ENCODE measurements at places on chromosomes 2 and 18.

- DNase-seq: no peak
These were observed 94.0 kb downstream of the PXDN start for GRCh38 chr2:1650085-1650872.

GRCh38 chr2:173511942-173512341, 157.3 kb downstream of the CDCA7 start:
- DNase-seq: no peak

DNA sequence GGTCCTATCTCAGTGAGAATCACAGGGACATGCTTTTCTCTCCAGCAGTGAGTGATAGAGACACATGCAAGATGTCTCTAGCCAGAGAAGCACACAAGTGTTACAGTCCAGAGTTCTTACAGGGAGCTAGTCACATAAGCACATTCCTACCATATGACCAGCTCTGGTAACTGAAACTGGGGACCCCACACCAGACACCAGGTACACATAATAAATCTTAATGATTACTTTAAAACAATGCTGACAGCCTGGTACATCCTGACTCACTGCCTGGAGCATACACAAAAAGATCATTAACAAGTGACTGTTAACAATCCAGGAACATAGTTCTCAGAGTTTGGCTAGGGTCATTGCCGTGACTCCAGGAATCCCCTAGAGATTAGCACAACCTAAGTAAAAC, 53.6 kb downstream of the GALNT1 start:
- DNase-seq: no peak

- no peak for DNase-seq
These were observed 163.6 kb upstream of the RBMS1 start for GRCh38 chr2:160657196-160657595.

DNA sequence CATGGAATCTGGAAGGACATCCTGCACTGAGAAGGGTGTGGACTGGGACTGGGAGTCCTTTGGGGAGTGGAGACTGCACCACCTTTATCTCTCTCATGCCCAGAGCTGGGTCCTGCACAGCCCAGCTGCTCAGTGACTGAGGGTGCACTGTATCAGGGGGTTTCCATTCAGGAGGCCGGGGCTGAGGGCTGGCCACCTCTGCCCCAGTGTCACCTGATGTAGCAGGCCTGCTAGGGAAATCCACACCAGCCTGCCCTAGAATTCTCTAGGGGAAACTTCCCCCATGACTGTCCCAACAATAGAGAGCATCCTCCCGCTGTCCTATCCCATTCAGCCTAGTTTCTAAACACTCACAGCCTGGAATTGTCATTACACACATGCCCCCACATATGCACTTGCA, 116.7 kb downstream of the CTIF start:
- no peak for DNase-seq

GRCh38 chr18:61199171-61199848, 133.9 kb upstream of the CDH20 start:
- DNase-seq: no peak

DNA sequence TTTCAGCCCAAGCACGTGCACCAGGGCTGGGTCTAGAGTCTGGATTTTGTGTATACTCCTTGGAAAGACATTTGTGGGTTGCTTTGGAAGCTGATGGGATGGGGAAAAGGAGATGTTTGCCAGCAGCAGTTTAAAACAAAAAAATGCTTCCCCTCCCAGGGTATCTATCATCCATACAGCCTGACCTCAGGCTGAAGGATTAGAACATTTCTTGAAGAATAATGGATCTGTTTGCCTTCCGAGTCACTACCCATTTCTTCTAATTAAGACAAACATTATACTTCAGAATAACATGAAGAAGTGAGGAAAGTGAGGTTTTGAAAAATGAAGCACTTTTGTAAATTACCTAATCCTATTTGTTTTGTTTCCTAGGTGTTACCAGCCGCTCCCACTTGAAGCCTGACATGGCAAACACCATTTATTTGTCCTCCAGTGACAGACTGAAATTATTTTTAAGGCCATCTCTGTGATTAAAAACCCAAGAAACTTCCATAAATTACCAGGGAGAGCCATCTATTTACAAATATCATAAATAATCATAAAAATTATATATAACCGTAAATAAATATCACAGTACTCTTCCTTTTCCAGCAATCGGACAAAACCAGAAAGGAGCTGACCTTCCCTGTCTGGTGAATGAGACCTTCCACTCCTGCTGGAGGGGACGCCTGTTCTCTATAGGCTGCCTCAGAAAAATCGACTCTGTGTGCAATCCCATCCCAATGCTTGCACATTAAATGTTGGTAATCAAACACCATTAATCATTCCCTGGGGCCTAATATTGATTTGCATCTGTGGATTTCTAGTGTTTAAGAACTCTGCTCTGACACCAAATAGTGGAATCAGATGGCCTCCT, 106.8 kb downstream of the C1D start:
- DNase-seq: no peak

GRCh38 chr18:9550429-9550828, 63.9 kb downstream of the PPP4R1 start:
- DNase-seq: no peak

DNA sequence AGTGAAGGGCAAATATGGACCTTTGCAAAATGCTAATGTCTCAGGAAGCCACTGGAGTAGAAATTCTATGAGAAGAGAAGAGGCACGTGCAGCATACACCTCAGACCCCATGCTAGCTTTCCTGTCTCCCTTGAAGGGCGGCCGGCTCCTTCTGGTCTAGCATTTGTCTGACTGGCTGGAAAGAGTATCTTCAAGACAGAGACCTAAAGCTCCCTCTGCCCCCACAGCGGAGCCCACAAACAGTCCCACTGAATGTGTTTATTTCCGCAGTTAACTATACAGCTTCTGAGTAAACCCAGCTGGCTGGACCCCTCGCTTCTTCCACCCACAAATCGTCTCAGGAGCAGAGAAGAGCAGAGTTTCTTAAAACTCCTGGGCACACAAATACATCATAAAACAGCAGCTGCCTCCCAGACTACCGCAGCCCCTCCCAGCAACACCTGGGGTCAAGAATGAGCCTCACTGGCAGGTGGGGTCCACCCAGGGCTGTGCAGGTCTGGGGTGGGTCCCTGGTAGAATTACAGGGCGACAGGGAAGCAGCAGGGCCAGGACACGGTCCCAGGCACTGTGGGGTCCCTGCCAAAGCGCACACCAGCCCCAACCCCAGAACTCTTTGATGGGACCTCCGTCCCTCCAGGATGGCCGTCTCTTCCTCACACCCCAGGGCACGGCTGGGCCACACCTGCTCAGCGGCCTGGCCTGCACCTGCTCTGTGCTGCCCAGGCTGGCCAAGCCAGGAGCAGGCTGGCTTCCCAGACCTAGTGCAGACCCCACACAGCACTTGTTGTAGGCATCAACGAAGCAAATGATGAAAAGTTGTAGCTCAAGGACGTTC, 103.8 kb downstream of the PXDN start:
- no peak for DNase-seq

GRCh38 chr18:13131283-13131682, 87.3 kb upstream of the LDLRAD4 start:
- no peak for DNase-seq

Data from AG09309 (cell line).